ENCODE measurements at places on chromosomes 4 and X.

GRCh38 chrX:103533511-103534216 lies 14.4 kb upstream of the RAB40A start:
- peak; percentile 6 for DNase-seq

DNA sequence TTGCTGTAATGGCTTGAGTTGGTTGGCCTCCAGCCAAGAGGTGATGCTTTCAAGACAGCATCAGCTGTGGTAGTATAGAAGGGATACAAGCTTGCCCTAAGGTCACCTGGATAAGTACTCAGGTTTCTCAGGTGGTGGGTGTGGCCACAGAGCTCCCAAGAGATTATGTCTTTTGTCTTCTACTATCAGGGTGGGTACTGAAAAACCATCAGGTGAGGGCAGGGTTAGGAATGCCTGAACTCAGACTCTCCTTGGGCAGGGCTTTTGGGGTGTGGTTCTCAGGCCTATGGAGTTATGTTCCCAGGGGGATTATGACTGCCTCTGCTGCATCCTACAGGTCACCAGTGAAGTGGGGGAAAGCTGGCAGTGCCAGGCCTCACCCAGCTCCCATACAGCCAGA lies 654.6 kb upstream of the GALNT7 start:
- no peak for DNase-seq

DNA sequence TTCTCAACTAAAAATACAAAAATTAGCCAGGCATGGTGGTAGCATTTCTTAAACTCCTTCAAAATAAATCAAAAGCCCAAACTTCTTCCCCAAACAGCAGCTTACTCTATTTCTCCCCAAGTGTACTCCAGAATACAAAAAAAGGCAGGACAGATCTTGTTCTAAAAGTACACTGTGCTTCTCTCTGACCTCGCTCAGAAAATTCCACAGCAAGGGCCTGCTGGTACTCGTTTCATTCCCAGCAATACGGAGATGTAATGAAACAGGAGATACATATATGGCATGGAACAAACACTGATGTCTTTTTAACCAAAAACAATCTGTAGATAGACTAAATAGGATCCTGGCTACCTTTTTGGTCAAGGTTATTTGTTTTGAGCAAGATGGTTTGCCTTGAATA lies 25.2 kb downstream of the MAP7D2 start:
- no peak for DNase-seq

- no peak for DNase-seq
These were observed 7.0 kb upstream of the GATA1 start for GRCh38 chrX:48779399-48779798.

- DNase-seq: no peak
These were observed 11.2 kb upstream of the MED14 start for GRCh38 chrX:40746521-40746920.

GRCh38 chr4:7694324-7694723 lies 245.3 kb downstream of the AFAP1 start:
- DNase-seq: no peak

DNA sequence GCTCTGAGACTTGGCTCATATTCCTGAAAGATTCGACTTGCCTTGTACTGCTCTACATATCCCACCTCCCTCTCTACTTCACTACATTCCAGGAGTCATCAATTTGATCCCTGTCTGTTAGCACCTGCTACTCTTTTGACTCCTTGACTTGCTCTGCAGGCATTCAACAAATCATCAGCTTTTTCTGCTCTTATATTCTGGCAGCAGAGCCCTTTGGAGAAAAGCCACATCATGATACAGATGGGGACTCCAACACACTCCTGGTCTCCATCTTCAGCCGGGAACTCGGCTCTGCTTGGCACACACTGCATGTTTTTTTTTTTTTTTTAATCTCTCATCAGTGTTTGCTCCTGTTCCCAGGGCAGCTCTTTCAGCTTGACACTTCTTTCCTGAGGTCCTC lies 293.2 kb upstream of the LCORL start:
- no peak for DNase-seq

DNA sequence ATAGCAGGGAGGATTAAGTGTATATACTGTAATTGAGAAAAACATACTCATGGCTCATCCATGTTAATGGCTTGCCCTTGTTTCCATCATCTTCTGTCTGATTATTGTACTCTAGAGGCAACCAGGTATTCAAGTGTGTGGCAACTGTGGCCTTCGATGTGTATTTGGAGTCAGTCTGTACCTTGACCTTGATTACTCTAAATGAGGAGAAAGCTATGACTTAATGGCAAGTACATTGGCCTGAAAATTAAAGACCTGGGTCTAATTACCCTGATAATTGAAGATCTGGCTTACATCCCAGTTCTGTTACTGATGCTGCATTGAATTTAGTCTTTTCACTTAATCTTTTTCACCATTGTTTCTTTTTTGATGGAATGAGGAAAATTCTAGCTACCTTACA lies 409.2 kb downstream of the CCSER1 start:
- DNase-seq: no peak

- peak; percentile 76 for DNase-seq
These were observed at the start of gene BST1 for GRCh38 chr4:15702941-15703403. BST1 (plus strand) TSS chr4:15703065; CDS start chr4:15703145, 80 bp downstream.

DNA sequence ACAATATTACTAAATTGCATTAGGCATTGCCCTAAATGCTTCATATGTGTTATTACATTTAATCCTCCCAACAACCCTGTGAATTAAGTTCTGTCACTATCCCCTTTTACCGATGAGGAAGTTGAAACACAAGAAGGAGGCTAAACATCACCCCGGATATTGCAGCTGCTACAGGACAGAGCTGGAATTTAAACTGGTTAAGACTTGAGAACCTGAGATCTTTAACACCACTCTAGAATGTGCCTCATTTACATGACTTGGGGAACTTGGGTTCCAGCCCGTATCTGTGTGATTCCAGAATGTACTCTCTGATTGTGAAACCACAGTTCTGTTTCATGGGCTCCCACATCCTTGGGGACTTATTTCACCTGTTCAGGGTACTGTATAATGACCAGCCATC lies 165.1 kb upstream of the PPARGC1A start:
- no peak for DNase-seq

GRCh38 chr4:59936566-59936965 lies 1263.6 kb upstream of the ADGRL3 start:
- DNase-seq: no peak

DNA sequence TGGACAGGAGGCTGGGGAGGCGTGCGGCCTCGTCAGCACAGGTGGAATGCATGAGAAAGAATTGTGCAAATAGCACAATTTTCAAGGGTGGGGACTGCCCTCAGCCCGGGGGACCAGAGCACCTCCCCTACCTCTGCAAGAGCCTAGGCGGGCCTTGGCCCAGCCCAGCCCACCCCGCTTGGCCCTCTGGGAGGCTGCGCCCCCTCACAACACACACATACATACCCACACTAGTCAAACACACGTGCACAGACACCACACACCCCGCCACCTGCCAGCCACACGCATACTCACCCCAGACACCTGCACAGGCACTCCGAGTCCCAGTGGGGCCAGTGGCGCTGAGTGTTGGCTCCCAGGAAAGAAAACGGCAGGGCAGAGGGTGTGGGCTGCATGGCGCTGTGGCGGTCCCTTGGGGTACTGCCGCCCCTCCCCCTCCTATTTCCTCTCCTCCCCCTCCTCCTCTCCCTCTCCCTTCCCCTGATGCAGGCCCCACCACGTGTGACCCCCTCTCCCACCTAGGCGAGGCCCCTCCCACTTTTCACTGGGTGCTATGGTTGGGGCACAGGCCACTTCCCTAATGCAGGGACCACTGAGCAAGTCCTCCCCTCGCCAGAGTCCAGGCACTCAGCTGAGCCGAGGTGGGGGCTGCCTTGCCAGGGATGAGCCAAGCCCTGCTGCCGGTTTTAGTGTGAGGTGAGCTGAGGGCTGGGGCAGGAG lies 84.5 kb downstream of the FAM53A start:
- no peak for DNase-seq

DNA sequence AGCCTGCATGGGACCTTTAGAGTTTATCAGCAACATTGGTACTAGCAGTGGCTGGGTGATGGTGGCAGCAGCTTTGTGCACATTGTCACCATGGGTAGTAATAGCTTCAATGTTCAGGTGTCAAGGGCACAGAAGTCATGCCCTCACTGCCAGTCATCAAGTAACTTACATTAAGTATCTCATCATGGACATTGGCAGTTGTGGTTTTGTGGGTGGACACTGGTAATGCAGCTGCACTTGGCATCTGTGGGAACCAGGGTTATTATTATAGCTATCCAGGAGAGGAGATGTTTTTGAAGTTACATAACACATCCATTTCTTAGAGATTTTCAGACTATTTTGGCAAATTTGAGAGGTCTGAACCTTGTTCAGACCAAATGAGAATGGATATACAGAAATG lies 243.2 kb upstream of the NOCT start:
- no peak for DNase-seq
